ENCODE measurements at places on chromosomes 5 and 9.
A peak's percentile ranks its signal among the peaks of the same experiment; 100 is the strongest.

DNA sequence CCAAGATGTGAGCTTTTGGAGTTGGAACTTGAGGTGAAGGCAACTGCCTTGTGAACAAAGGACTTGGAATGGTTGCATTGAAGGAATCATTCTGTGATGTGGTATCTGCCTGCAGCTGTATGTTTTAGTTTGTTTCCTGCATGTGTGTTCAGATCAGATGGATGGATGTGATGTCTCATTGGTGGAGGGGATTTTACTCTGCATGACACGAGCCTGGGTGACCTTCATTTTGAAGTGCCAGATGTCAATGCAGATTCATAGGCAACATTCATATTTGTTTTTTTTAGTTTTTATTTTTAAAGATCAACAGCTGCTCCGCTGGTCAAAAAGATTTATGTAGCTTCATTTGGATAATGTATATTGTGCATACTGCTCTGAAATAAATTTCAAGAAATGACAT, 13.5 kb downstream of the FBXL7 start:
- DNase-seq, result no peak

DNA sequence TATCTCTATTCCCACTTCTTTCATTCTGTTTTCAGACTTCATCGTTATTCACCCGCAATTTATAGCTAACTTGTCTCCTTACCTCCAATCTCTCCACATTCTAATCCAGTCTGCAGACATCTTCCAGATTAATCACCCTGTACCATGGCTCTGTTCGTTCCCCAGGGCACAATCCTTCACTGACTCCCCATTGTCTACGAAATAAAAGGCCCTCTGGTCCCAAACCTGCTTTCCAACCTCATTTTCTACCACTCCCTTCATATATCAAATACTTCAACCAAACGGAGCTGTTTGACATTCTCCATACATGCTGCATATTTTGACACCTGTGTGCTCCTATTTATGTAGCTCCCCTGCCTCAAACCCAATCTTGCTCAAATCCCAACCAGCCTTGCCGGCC, 1720.6 kb upstream of the WWC1 start:
- DNase-seq, result no peak

- no peak for DNase-seq
Observed at GRCh38 chr5:67770431-67771025, 445.0 kb upstream of the PIK3R1 start.

DNA sequence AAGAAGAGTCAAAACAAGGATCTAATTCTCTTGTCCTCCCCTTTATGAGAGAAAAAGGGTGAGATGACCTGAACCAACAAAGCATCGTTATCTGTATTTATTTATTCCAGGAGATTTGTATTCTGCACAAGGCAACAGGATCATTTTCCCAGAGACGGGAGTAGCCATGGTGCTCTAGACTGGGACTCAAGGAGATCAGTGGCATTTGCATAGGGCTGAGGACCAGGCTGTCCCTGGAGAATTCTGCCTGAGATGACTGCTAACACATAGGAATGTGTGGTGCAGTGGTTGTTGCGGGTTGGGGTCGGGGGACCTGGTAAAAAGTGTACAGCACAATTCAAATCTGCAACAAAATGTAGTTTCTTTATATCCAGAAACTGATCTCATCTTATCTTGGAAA, 22.3 kb upstream of the ZNF474 start:
- DNase-seq, result no peak

DNA sequence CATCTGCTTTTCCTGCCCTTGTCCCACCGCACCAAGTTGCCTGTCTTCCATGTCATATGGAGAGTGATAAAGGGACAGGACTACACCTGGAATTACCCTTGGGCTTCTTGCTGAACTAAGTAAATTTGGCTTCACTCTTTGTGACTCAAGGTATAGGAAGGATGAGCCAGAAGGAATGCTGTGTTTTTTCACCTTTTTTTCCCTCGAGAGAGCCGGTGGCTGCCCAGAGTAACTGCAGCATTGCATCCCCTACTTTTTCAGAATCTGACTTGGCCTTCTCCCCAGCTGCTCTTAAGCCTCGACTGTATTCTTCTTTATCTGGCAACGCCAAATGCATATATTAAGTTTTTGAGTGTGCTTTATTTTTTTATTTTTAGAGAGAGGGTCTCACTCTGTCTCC, 38.4 kb downstream of the RCL1 start:
- DNase-seq, result no peak

GRCh38 chr9:73067074-73067473, 84.6 kb upstream of the ANXA1 start:
- DNase-seq, result no peak

GRCh38 chr9:92482329-92482728, at the start of gene ASPN:
TSS of gene ASPN (minus strand) at chr9:92482506.
- DNase-seq, result no peak

GRCh38 chr5:11075035-11075805, 314.2 kb upstream of the DAP start:
- no peak for DNase-seq

- no peak for DNase-seq
Observed at GRCh38 chr5:321230-321725, at the start of gene AHRR. TSS of gene AHRR (plus strand) at chr5:321714. CDS start at chr5:343903, 22,189 bp downstream.

- no peak for DNase-seq
Observed at GRCh38 chr5:130885027-130885426, 280.0 kb downstream of the HINT1 start.

DNA sequence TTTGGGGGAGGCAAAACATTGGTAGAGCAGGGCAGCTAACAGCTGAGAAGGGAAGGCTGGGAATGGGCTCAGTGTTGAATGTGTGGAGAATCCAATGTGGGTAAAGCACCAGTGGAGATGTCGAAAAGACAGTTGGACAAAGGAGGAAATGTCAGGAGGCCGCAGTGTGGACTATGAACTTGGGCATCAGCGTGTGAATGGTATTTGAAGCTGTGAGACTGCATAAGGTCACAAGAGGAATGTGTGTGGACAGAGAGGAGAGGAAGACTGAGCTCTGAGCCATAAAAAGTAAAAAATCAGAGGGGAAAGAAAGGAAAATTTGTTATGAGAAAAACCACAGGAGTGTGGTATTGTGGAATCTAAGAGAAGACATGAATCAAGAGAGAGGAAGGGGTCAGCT, 99.4 kb upstream of the ADAMTS16 start:
- DNase-seq, result no peak

- no peak for DNase-seq
Observed at GRCh38 chr5:62727184-62727583, 148.6 kb downstream of the LRRC70 start.

GRCh38 chr9:108639696-108640095, 216.1 kb downstream of the ACTL7B start:
- no peak for DNase-seq

- no peak for DNase-seq
Observed at GRCh38 chr9:137150617-137151457, 11.9 kb downstream of the GRIN1 start.

- no peak for DNase-seq
Observed at GRCh38 chr9:3682186-3682585, 156.4 kb upstream of the RFX3 start.

DNA sequence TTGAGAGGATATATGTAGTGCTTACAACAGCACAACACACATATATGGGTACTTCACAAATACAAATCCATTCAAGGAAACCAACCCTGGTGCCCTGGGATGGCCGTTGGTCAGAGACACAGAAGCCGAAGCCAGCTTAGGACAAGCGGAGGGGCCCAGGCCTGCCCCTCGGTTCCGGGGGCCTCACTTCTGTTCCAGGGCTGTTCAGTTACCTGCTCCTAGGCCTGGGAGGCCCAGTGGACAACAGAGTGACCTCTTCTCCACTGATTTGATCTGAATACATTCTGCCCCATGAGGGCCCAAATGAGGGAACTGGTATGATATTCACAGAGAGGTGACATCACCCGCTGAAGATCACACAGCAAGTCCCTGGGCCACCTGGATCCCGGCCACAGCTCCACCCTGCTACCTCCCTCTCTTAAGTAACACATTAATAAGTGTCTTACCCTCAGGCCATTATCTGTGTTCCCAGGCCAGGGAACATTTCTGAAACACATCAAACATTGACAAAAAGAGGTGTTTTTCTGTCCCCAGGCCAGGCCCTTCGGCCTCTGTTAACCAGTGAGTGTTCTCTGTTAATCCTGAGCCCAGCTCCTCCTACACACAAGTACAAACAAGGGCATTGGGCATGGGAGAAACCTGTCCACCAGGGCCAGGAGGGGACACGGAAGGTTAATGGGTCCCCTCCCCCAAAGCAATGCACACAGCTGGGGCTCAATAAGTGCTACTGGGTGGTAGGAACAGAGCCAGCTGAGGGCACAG, 4.5 kb upstream of the GRHPR start:
- DNase-seq, result no peak

GRCh38 chr5:34735491-34736426, 79.6 kb downstream of the RAI14 start:
- no peak for DNase-seq

- no peak for DNase-seq
Observed at GRCh38 chr9:71072587-71072986, 48.8 kb downstream of the TRPM3 start.

GRCh38 chr5:138352071-138352721, at the start of gene KDM3B:
TSS of gene KDM3B (plus strand) at chr5:138352685. CDS start at chr5:138352796, 111 bp downstream.
- peak; percentile 94 for DNase-seq

GRCh38 chr9:38362852-38363588, 29.5 kb upstream of the ALDH1B1 start:
- no peak for DNase-seq

- no peak for DNase-seq
Observed at GRCh38 chr9:16205455-16205854, 652.6 kb downstream of the CCDC171 start.

- DNase-seq, result peak; percentile 58
Observed at GRCh38 chr5:179306191-179307012, 38.9 kb downstream of the ADAMTS2 start.

DNA sequence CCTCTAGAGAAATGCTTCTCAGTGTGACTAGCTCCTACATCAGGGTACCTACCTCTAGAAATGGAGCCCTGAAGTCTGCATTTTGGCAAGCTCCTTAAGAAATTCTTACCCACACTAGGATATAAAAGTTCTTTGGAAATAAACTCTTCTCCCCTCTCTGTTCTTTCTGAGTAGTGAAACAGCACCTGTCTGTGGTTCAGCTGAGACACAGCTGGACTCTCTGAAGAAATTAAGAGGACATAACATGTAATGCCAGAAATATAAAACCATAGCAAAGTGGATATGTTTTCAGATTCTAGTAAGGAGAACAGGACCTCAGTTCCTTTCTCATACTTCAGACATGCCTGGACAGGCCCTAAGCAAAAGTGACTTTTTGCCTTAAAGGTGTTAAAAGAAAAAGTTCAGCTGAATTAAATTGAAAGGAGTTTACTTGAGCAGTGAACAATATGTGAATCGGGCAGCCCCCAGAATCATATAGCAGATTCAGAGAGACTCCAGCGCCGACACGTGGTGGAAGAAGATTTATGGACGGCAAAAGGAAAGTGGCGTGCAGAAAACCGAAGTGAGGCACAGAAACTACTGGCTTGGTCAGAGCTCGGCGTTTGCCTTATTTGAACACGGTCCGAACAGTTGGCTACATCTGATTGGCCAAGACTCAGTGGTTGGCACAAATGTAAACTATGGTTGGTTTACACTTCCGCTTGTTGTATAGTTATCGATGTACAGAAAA, 64.5 kb downstream of the PRKACG start:
- no peak for DNase-seq

DNA sequence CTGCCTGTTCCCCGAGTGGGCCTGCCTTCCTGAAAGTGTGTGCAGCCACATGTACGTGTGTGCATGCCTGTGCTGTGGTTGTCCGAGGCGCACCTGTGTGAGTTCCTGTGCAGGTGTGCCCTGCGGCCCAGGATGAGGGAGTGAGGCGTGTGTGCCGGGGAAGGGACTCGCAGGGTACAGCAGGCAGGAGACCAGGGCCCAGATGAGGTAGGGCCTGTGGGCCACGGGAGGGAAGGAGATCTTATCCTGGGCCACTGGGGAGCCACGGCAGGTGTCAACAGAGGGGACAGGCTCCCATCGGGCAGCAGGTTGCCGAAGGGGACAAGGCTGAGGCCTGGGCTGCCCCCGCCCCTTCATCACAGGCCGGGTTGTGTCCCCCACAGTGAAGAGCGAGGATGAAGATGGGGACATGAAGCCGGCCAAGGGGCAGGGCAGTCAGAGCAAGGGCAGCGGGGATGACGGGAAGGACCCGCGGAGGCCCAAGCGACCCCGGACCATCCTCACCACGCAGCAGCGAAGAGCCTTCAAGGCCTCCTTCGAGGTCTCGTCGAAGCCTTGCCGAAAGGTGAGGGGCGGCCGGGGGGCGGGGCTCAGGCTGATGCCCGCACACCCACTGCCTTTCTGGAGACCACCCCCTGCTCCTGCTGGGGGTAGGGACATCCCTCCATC, 79.2 kb downstream of the LMX1B start:
- no peak for DNase-seq

DNA sequence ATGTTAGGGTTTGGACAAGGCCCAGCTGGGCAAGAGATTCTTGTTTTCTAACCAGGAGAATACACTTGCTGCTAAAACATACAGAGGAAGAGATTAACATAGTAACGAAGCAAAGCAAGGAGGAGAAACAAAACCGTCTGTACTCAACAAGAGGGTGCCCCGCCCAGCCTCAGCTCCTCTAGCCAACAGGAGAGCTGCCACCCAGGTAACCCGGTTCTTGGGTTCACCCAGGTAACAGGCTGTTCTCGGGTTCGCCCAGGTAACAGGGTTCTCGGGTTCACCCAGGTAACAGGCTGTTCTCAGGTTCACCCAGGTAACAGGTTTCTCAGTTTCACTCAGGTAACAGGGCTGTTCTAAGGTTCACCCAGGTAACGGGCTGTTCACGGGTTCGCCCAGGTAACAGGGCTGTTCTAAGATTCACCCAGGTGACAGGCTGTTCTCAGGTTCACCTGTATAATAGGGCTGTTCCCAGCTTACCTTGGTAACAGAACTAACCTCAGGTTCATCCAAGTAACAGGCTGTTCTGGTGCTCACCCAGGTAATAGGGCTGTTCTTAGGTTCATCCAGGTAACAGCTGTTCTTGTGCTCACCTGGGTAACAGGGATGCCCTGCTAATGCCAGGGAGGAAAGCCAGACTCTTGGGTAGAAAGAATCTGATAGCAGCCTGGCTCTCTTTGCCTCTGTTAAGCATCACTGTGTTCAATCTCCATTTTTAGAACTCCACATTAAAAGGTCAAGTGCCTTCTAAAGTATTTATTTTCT, 271.6 kb downstream of the SYK start:
- DNase-seq, result no peak

DNA sequence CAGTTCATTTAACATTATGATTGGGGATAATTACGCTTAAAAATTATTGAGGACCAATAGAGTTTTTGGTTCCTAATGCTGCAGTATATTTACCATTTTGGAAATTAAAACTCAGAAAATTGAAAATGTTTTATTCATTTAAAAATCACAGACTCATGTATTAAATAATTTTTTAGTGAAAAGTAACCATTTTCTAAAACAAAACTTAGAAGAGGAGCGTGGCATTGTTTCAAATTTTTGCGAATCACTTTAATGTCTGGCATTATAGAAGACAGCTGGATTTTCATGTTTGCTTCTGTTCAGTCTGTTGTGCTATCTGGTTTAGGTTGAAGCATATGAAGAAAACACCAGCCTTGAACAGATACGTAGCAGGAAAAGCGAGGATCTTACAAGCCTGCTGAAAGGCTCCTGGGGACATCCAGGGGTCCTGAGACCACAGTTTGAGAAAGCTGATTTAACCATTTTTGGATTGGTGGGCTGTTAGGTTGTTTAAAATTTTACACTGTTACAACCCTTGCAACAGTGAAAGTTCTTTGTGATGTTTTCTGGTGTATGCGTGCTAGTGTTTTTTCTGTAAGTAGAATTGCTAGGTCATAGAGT, 1.6 kb downstream of the ZFYVE16 start:
- DNase-seq, result no peak

All from left forelimb (tissue), 1 donor.